ENCODE measurements at places on chromosomes 1 and 21.

DNA sequence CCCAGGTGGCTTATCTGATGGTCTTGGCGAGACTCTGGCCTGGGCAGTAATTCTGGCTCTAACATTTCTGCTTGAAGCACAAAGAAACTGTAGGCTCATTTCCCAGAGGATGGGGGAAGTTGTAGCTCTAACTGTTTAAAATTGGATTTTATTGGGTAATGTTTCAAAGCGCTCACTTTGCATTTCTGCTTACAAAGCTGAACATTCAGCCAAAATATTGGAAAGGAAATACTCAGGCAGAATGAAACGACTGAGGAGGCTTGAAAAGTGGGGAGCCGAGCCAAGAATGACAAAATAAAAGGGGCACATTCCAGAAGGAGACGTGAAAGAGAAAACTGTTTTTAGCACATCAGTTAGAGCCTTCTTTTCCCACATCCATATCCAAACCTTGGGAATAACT, 202.6 kb downstream of the GRIK1 start:
- DNase-seq: peak; percentile 39

- no peak for DNase-seq
These were observed 40.6 kb downstream of the LRRC3 start for GRCh38 chr21:44495611-44496563.

DNA sequence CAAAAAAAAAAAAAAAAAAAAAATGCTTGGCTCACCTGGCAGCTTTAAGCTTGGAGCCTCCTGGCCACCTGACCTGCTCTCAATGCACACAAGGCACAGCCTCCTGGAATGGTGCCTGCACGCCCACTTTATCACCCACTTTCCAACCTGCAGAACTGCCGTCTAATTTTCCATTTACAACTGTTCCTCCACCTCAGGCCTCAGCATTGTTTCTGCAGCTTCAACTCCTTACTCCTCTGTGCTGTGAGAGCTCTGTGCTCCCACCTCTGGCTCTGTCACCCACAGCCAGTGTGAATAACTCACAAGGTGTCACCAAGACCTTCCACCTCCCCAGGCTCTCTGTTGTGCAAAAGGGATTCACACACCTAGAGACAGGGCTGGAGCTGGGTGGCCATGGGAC, 38.7 kb upstream of the GPR157 start:
- DNase-seq: no peak

DNA sequence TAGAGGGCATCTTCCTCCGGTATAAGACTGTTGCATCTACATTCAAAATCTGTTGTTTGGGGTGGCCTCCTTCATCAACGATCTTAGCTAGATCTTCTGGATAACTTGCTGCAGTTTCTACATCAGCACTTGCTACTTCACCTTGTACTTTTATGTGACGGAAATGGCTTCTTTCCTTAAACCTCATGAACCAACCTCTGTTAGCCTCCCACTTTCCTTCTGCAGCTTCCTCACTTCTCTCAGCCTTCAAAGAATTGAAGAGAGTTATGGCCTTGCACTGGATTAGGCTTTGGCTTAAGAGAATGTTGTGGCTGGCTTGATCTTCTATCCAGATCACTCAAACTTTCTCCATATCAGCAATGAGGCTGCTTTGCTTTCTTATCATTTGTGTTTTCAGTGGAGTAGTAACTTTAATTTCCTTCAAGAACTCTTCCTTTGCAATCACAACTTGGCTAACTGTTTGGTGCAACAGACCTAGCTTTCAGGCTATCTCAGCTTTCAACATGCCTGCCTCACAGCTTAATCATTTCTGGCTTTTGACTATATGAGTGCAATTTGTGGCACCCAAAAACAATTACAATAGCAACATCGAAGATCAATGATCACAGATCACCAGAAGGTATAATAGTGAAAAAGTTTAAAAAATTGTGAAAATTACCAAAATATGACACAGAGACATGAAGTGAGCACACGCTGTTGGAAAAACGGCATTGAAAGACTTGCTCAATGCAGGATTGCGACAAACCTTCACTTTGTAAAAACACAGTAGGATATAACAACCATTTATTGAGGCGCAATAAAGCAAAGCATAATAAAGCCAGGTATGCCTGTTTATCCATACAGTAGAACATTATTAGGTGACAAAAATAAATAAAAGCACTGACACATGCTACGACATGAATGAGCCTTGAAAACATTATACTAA, 56.7 kb upstream of the GFI1 start:
- DNase-seq: no peak

DNA sequence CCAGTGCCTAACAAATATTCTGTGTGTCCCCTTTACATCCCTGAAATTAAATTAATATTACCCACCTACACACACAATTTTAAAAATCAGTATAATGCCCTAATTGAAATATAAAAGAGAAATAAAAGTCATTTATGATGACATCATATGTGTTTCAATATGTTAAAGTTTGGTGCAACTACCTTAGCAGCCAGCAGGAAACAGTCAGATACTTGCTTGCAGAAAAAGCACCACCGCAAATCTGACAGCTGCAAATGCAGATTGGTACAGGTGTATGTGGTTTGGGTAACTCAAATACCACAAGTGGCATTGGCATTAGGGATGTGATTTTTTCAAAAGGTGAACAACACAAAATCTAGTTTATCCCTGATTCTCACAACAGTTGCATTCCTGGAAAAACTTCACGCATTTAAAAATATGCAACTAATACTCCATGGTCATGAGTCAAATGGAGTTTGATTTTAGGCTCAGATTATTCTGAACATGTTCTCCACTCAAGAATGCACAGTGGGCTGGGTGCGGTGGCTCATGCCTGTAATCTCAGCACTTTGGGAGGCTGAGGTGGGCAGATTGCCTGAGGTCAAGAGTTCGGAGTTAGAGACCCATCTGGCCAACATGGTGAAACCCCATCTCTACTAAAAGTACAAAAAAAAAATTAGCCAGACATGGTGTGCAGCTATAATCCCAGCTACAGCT, 106.3 kb downstream of the EDEM3 start:
- DNase-seq: no peak

DNA sequence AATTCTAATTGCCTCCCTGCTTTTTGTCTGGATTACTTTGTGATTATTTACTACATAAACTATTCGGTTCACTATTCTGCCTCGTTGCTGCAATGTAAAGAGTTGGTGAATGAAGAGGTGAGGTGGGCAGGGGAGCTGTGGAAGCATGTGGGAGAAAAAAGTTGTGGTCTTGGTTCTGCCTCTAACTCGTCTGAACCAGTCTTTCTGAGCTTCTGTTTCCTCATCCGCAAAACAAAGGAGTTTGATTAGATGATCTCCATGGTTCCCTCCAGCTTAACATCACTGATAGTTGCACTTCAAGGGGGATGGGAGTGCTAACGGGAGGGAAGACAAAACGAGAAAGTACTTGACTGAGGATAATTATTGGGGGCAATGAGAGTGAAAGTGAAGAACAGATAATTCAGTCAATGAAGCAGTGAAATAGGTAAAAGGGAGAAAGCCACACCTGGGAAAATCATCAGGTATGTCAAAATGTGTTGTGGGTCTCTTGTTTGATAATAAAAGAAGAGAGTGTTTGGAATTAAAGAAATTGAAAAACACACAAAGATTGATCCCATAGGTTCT, 26.2 kb upstream of the UHMK1 start:
- DNase-seq: no peak

DNA sequence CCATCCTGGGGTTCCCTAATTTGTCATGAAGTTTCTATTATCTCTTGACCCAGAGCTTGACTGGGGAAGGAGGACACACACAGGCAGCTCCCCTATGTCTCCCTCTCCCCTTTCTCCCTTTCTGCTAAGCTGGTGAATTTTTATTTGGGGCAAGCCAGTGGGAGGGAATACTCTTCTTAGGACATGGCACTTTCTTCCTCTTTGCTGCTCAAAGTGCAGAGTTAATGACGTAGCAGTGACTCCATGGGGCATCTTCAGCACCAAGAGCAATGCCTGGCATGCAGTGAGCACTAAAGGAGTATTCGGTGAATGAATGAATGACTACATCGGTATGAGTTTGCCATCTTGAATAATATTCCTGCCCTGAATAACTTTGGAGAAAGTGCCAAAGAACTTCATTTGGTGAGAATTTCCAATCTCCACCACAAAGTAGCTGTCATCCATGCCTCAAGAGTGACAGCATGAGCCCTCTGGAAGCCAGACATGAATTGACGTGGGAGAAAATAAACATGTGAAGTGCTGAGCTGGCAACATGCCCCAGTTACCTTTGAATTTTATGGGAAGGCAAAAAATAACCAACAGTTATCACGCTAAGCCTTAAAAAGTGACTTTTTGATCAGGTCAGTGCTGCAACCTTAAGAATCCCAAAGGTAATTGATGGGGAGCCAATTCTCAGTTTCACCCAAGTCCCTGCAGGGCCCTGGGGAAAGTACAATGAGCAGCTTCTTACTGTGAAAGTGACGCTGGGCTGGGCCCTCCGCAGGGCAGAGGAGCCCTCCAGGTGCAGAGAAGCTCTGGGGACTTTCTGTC, 22.1 kb upstream of the ATF3 start:
- no peak for DNase-seq

DNA sequence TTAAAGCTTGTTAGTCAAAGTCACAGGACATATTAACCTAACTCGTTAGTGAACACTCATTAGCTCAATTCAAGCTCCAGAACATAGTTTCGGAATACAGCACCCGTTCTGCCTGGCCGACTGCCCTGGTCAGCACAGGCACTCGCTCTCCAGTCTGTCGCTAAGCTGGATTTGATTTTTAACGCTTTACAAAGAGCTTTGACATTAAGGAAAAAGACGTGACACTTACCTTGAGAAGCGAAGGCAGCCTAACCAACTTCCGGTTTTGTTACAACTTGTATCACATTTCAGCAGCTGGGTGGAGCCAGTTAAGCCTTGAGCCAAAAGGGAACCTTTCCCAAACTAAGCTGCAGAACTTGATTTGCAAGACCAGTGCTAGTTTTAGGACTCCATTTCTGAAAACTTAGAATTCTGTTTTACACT, at the start of gene FRRS1:
Gene FRRS1 (minus strand): TSS at position 258 of the 423 bp plus-strand sequence. CDS start 17,867 bp downstream, outside the sequence.
- DNase-seq: peak; percentile 63

GRCh38 chr1:116762781-116763115, 8.5 kb downstream of the CD2 start:
- DNase-seq: no peak

DNA sequence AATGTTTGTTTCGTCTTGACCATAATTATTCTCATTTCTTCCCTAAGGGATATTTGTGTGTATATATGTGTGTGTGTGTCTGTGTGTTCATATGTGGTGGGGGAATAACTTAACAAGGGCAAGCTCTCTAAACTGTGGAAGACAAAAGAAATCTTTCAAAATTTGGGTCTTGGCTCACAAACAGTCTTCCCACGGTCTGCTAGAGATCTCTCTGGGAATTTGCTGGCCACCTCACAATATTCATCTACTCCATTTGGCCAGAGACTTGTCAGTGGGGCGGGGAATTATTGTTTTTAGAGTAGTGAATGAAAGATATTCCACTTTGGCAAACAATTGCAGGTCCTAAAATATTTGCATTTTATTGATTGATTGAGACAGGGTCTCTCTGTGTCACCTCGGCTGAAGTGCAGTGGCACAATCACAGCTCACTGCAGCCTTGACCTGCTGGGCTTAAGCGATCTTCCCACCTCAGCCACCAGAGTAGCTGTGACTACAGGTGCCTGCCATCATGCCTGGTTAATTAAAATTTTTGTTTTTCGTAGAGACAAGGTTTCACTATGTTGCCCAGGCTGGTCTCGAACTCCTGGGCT, 8.0 kb upstream of the EIF2B3 start:
- no peak for DNase-seq

DNA sequence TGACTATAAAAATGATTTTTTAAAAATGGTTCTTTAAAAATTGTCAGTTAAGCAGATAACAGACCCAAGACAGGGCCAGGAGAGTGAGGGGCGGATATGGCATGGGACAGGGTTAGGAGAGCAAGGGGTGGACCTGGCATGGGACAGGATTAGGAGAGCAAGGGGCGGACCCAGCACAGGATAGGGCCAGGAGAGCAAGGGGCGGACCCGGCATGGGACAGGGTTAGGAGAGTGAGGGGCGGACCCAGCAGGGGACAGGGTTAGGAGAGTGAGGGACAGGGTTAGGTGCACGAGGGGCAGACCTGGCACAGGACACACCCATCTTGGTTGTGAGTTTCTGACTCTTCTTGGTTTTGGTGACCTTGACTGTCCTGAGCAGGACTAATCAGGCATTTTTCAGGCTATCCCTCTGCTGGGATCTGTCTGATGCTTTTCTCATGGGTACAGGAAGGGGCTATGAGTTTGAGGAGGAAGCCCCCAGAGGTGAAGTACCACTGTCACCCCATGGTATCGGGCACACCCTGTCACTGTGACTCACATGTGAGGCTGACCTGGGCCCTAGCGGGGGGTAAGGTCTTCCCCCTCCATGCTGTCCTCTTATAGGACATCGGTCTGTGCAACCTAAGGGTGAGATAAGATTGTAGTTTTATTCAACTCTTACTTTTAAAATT, 159.0 kb upstream of the COL6A1 start:
- no peak for DNase-seq

DNA sequence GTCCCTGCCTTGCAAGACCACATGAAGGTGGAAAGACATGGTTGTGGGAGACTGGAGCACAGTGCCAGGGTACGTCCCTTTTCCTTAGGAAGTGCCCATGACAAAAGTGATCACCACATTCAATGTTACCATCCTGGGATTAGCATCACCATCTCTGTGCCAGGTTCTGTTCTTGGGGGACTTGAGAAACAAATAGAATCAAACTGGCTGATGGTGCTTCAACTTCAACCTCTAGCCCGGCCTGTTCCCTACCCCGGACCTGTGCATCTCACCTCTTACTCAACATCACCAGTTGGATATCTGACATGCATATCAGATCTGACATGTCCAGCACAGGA, 153.3 kb downstream of the GRIK3 start:
- DNase-seq: no peak

Measured in Ammon's horn (tissue), 1 donor.